Stimulated activated CD8-positive, alpha-beta memory T cell treated with anti-CD3 and anti-CD28 coated beads, Interleukin-7, amount 100 ng/mL, for 1 hour (primary cell): ENCODE measurements at places on chromosomes 12 and 14.

- no peak for DNase-seq
Observed at GRCh38 chr12:90331821-90332220, 623.2 kb downstream of the CCER1 start.

DNA sequence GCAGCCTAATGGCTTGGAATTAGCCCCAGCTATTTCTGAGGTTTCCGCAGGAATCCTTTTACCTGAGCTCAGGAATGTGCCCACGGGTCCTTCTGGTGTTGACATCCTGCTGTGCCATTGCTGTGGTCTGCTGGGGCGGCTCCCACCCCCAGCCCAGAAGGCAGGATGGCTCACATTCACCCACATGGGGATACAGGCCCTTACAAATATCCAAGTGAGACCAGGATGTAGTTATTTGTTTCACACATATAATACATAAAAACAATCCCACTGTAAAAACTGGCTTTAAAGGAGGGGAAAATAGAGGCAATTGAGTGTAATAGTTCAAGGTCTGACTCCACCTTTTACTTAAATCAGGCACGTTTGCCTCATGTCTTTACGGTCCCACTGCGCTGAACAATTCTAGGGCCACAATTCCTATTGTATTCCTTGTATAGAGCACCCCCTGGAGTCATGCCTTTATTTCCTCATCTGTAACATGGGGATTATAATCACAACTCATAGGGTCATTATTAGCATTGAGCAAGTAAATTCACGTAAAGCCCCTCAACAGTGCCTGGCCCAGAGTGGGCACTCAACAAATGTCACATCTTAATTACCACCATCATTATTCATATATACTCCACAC lies 57.2 kb upstream of the FICD start:
- no peak for DNase-seq

- DNase-seq, result no peak
Observed at GRCh38 chr14:38297681-38298080, 41.8 kb upstream of the CLEC14A start.

GRCh38 chr14:72554401-72554800 lies 339.5 kb downstream of the DPF3 start:
- DNase-seq, result no peak

- no peak for DNase-seq
Observed at GRCh38 chr12:99311373-99311772, 336.2 kb upstream of the GARIN6 start.

DNA sequence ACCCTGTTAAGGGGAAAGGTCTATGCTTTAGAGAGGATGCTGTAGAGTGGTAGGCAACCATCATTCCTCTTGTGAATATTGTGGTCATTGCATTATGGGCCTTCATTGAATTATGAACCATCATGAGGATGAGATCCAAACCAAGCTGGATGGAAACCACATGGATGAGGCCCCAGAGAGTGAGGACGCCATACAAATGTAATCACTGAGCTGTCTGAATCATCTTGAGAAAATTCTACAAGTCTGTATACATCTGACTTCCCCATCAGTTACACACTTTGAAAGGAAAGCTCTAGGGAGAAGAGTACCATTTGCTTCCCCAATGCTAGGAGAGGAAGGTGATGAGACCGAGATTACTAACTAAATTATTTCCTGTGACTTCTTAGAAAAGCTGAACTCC lies 172.9 kb downstream of the CACNA1C start:
- no peak for DNase-seq

DNA sequence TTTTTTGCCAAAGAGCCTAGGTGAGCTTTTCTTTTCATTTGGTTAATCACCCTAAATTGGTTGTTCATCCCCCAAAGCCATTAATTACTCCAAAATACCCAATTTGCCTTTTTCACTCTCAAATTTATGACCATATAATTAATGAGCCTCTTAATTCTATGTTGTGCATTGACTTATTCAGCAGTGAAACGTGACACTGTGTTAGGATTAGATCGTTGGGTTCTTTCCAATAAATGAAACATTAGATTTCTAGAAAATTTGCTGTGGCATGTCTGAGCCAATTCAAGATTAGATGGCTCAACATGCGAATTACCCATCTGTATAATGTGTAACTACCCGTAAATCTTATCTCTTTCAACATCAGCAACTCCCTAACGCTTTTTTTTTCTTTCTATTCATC lies 273.4 kb downstream of the BMP4 start:
- no peak for DNase-seq

DNA sequence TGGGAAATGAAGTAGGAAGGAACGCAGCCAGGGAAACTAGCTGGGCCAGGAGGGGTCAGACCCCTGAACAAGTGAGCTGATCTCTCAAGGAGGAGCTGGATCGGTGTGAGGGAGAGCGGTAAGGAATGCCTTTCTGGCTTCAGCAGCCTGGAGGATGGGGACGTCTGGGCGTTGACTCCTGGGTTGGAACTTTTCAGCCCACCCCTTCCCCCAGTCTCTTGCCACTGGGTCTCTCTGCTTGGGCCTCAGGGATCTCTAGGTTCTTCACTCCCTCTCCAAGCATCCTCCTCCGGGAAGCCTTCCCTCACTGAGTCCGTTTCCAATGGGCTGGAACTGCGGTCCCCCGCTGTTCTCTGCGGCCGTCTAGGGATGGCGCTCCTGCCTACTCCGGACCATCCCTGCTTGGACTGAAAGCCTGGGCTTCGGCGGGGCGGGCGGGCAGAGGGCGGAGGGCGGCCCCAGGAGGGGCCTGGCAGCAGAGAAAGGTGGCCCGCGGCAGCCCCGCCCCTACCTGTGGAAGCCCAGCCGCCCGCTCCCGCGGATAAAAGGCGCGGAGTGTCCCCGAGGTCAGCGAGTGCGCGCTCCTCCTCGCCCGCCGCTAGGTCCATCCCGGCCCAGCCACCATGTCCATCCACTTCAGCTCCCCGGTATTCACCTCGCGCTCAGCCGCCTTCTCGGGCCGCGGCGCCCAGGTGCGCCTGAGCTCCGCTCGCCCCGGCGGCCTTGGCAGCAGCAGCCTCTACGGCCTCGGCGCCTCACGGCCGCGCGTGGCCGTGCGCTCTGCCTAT lies at the start of gene KRT7:
TSS of gene KRT7 (plus strand) at position 570 of the 788 bp plus-strand sequence. CDS start at position 624, 54 bp downstream.
- no peak for DNase-seq

DNA sequence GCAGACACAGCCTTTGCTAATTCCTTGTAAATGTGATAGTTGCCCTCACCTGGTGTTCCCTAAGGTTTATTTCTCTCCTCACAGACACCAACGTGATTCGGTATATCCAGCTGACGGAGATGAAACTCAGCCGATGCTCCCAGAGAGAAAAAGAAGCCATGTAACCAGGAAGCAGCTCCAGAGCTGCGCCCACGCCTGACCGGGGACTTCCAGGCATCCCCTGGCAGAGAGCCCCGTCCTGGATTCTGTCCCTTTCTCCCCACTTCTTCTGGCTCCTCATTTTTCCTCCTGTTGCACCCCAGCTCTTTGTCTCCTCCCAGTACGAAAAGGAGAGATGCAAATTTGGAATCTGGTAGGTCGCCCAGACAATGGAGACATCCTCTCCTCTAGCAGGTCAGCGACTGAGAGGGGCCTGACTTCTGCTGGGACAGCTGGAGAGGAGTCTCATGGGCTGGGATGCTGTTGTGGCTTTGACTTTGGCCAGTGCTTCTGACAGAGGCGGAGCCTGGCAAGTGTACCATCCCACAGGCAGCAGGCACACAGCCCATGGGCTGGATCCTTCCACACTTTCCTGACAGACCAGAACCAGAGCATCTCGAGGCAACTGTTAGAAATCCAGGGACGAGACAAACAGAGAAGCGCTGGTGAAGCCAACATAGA lies 29.4 kb downstream of the TTC9 start:
- DNase-seq, result no peak

DNA sequence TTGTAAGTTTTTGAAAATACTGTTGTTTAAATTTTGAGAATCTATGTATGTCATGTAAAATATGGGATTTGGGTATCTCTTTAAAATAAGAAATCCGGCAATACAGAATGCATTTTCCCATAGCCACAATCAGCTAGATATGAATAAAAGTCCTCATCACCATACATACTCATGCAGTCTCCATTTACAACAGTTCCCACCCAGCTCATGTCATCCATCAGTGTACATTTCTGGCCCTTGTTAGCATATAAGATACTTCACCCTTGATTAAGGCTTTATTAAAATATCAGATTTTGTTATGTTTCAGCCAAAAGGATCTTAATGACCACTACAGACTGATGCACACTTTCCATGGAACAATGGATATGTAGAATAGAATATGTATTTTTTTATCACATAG lies 218.0 kb downstream of the DPY19L2 start:
- DNase-seq, result no peak

DNA sequence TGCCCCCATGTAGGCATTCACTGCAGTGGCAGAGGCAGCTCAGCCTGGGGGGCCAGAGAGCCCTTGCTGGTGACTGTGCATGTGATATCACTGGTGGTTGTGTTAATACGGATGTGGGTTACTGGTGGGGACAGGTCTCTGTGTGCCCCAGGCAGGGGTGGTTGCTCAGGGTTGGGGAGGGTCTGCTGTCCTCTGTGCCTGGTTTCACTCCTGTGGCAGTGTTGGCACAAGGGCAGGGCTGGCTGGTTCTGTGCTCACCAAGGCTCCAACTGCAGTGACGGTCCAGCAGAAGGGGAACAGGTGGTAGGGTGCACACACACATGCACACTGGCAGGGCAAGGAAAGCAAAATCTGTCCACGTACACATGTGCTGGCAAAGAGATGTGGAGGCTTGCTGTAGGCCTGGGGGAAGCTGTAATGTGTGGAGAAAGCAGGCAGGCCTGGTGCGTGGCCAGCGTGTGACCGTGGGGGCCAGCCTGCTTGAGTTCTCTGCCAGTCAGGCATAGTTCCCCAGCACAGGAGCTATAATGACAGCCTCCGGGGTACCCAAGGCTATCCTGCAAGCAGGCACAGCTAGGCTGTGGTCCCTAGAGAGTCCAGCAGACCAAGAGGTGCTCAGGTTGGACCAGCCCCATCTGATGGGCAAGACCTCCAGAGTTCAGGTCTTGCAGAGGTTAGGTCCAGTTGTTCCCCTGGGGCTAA lies 254.6 kb downstream of the FBXL14 start:
- DNase-seq, result no peak

- DNase-seq, result no peak
Observed at GRCh38 chr14:51382506-51382905, 142.5 kb downstream of the TMX1 start.

DNA sequence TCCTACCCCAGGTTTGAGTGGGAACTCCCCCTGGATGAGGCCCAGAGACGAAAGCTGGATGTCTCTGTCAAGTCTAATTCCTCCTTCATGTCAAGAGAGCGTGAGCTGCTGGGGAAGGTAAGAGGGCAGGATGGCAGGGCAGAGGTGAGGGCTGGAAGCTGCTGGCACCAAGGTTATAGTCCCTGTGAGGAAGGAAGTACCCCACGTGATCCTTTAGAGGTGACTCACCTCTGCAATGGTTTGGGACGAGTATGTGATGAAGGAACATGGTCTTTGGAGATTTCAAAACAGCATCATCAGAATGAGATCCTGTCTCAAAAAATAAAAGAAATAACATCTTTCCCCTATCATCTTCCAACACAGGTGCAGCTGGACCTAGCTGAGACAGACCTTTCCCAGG lies 9.2 kb upstream of the MYL6B start:
- DNase-seq, result no peak
